ENCODE measurements at places on chromosomes 5 and 9.

GRCh38 chr5:94900006-94900505 lies 281.6 kb downstream of the SLF1 start:
- DNase-seq, result no peak

GRCh38 chr9:120482424-120483186 lies 97.4 kb downstream of the CDK5RAP2 start:
- DNase-seq, result no peak

DNA sequence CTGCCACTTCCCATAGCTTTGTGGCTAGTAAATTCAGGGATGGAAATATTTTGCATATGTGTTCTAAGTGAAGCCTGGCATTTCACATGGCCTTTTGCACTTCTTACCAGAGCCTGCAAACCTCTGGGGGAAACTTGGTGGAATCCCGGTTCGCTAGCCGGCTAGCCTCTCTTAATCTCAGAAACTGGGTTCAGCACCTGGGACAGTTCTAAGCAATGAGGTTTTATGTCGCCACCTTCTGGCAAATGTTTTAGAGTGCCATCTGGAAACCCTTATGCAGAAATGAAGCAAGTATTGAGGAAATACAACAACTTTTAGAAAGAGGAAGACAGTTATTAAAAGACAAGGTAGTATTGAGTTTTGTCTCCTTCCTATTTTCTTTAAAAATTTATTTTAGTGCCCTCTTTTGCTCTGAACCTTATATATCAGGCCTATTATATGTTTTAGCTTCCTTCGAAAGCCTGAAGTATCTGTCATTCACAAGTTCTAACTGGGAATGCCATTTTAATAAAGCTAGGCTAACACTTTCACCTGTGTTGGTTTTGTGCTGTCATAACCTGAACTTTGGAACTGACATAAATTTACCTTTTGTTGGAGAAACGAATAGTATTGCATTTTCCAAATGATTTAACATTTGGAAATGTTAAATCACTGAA lies 963 bp upstream of the HTR1A start:
- DNase-seq, result no peak

- no peak for DNase-seq
Observed at GRCh38 chr5:160837211-160837610, 14.8 kb downstream of the ATP10B start.

DNA sequence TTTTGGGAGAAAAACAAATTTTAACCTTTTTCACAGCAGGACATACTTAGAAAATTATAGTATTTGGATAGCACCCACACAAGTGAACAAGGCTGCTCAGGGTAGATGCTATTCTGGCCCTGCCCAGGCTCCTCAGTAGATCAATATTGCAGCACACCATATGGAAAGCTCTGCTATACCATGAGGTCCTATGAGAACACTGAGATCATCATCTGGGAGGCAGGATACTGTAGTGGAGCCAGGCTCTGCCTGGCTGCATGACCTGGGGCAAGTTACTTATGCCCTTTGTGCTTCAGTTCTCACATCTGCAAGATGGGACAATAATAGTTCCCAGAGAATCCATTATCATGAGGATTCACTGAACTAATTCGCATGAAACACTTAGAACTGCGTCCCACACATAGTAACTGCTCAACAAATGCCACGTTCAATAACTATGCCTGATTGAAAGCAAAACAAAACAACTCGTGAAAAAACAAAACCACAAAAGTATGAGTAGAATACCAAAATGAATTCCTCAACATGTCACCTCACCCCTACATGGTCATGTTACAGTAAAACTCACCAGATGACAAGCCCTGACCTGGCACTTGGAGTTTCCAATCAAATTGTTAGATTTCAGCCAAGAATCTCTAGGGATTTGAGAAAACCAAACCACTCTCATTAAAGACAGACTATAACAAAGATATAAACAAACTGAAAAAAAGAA lies 31.9 kb downstream of the ARSB start:
- no peak for DNase-seq

- no peak for DNase-seq
Observed at GRCh38 chr5:55749387-55749786, 11.5 kb downstream of the DDX4 start.
